ENCODE measurements at places on chromosomes 6 and 20. TPM values are rescaled to one million over a fixed set of nuclear protein-coding genes. Genes with fewer than 3 reads are reported as not detected.

The ARID1B gene
- total RNA-seq = 216 TPM

The OR2J3 gene
- not detected for total RNA-seq

The TFAP2A gene
- 30.1 TPM for total RNA-seq

The VSX1 gene
- 131 TPM for total RNA-seq

The CFB gene
- total RNA-seq = 14.6 TPM

The ZNF343 gene
- 25.0 TPM for total RNA-seq

The ASIP gene
- total RNA-seq = 1.9 TPM

The NR2E1 gene
- 48.3 TPM for total RNA-seq

The FAM217A gene
- not detected for total RNA-seq

The SIRPD gene
- total RNA-seq = not detected

The TREML1 gene
- 0.55 TPM for total RNA-seq

The TSPO2 gene
- not detected for total RNA-seq

The C6orf132 gene
- total RNA-seq = 4.4 TPM

The SFTA2 gene
- not detected for total RNA-seq

The PEX7 gene
- 13.3 TPM for total RNA-seq

The CYP21A2 gene
- total RNA-seq = 0.22 TPM

The CPXM1 gene
- 89.2 TPM for total RNA-seq

The GRM1 gene
- 2.9 TPM for total RNA-seq

The C20orf144 gene
- 0.22 TPM for total RNA-seq

The TRIM40 gene
- not detected for total RNA-seq

The VWA7 gene
- total RNA-seq = 0.88 TPM

The WFDC12 gene
- not detected for total RNA-seq

The GTF2H4 gene
- 20.6 TPM for total RNA-seq

The GTSF1L gene
- not detected for total RNA-seq

The TNNC2 gene
- 93.6 TPM for total RNA-seq

The NKX2-4 gene
- total RNA-seq = not detected

The ACAT2 gene
- total RNA-seq = 16.2 TPM

The SLA2 gene
- 0.38 TPM for total RNA-seq

The GABRR1 gene
- 4.6 TPM for total RNA-seq

The PPP1R3G gene
- 2.8 TPM for total RNA-seq

The VSTM2L gene
- total RNA-seq = 25.0 TPM

The TRIM10 gene
- total RNA-seq = 1.0 TPM

The BRD2 gene
- 125 TPM for total RNA-seq

The SLC13A3 gene
- total RNA-seq = 10.1 TPM

The SLC22A7 gene
- total RNA-seq = not detected

The FOXC1 gene
- total RNA-seq = 43.8 TPM

The BTN1A1 gene
- not detected for total RNA-seq

The JPH2 gene
- total RNA-seq = 14.8 TPM

The DCBLD1 gene
- 7.4 TPM for total RNA-seq

The PGC gene
- total RNA-seq = not detected

The ARHGAP40 gene
- total RNA-seq = 0.16 TPM

The SASH1 gene
- 103 TPM for total RNA-seq

The PROKR2 gene
- not detected for total RNA-seq

The TRAM2 gene
- 19.9 TPM for total RNA-seq

The SLC22A16 gene
- total RNA-seq = 0.82 TPM

The COL9A3 gene
- 134 TPM for total RNA-seq

The CENPQ gene
- total RNA-seq = 11.0 TPM

The SMLR1 gene
- not detected for total RNA-seq

The HIVEP2 gene
- 32.4 TPM for total RNA-seq

The PCK1 gene
- total RNA-seq = 2.4 TPM
